GM03348 (cell line): ENCODE measurements at places on chromosomes 1 and 21.
A peak's percentile ranks its signal among the peaks of the same experiment; 100 is the strongest.

- DNase-seq: no peak
Observed at GRCh38 chr21:16198546-16198945, 468.8 kb downstream of the USP25 start.

DNA sequence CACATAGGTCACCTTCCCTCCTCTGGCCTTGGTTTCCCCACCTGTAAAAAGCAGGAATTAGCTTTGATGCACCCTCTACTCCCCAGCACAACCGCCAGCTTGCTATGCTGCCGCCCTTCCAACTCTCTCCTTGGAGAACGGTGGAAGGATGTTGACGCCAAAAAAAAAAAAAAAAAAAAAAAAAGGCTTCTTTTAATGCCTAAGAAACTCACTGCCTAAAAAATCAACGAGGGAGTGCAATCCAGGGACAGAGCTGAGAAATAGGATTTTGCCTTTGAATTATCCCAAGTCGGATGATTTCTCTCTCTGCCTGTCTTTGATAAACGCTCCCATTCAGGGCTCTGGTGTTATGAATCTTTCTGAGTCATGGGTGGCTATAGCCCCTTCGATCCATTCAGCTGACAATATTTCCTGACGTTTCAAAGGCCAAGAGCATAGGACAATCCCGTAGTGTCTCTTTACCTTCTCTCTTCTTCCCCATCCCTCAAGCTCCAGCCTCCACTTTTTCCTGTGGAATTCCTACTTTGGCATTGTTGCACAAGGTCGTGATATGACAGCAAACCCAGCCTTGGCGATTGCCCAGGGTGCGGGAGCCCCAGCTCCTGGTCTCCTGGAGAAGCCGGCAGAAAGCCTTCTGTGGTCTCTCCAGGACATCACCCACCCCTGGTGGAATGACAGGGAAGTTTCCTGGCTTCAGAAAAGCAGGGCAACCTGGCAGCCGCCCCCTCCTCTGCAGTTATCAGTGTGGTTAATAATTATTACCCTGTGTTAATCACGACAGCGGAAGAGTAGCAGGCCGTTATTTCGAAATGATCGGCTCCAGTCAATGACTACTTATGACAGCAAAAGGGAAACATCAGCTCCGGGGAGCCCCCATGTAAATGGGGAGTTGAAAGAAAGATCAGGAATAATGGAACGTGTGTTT, 8.0 kb upstream of the PLXNA2 start:
- DNase-seq: peak; percentile 77

GRCh38 chr1:77759071-77760028, at the start of gene USP33:
TSS of gene USP33 (minus strand) at chr1:77759852. CDS start at chr1:77741697, 18,155 bp downstream.
- peak; percentile 97 for DNase-seq

GRCh38 chr1:3771108-3772026, 1.2 kb upstream of the SMIM1 start:
- no peak for DNase-seq

DNA sequence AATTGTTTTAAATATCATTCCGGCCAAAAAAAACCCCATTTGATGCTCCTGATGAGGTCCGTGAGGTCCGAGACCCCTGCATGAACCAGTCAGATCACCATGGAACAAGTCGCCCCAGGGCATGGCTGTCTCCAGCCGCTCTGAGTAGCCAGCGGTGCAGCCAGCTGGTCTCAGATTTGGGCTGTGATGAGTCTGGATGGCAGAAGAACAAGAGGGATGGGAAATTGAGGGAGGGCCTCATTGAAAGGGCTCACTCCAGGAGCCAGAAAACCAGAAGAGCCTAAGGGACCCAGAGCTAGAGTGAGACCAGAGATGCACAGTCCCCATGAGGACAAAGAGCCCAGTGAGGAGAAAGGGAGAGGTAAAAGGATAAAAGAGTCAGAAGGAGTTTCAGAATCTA, 174.0 kb downstream of the TOMM20 start:
- DNase-seq: no peak

DNA sequence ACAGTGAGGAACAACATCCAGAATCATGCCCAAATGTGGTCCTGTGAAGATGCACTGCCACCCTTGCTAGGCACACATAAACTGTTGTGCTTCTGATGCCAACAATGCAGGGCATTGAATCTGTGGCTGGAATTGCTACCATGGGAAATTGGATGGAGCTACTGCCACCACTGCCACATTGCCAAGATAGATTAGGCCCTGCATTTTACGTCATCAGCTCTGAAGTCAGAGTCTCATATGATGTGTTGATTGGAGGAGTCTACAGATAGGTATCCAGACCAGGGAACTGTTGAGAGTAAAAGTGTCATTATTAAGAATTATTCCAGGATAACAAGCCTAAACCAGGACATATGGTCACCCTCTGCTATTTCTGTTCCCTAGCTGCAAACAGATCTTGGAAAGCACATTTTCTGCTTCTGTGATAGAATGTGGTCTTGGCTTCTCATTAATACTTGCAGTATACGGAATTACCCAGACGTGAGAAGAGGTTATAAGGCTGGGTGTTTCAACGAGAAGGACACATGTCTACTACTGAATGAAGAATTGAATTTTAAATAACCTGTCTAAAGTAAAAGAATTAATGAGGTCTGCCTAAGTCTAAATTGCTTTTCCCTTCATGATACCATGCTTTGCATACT, 106.6 kb downstream of the TNNI3K start:
- no peak for DNase-seq

- no peak for DNase-seq
Observed at GRCh38 chr1:21003281-21004045, 173.2 kb downstream of the EIF4G3 start.

DNA sequence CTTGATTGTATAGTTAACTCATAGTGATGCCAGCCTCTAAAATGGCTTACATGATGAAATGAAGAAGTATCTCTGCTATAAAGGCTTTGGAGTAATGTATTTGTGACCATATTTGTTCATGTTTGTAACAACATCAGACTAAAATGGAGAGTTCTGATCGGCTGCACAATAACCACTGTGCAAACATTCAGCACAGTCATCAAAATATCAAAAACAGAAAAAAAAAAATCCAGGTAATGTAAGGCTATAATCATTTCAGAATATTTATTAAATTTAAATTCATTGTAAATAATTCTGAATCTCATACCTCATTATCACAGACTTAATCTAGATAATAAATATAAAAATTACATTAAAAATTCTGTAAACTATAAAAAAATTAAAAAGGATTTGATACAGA, 1161.8 kb downstream of the MRPL39 start:
- DNase-seq: no peak
